Endothelial cell of umbilical vein (primary cell): ENCODE measurements at places on chromosomes 7 and 10. TPM values are rescaled to one million over a fixed set of nuclear protein-coding genes. Genes with fewer than 3 reads are reported as not detected.

Gene CDC14C
- total RNA-seq: not detected in 2 replicates

Gene TRIM56
- total RNA-seq: 21.8 and 25.1 TPM in 2 replicates

Gene JCAD
- total RNA-seq: 76.3 and 79.7 TPM in 2 replicates

Gene BMPR1A
- total RNA-seq: not detected in 2 replicates

Gene TMEM196
- not detected in 2 replicates for total RNA-seq

Gene DUSP5
- 12.2 and 12.6 TPM in 2 replicates for total RNA-seq

Gene LLCFC1
- total RNA-seq: not detected in 2 replicates

Gene PTPRZ1
- total RNA-seq: not detected in 2 replicates

Gene HOXA3
- 12.0 and 14.0 TPM in 2 replicates for total RNA-seq

GRCh38 chr10:5628451-5629302 is 37.7 kb downstream of the ASB13 start:
- peak; percentile 55 for DNase-seq

GRCh38 chr10:91389636-91390512 is 20.3 kb upstream of the HECTD2 start:
- DNase-seq: peak; percentile 64

DNA sequence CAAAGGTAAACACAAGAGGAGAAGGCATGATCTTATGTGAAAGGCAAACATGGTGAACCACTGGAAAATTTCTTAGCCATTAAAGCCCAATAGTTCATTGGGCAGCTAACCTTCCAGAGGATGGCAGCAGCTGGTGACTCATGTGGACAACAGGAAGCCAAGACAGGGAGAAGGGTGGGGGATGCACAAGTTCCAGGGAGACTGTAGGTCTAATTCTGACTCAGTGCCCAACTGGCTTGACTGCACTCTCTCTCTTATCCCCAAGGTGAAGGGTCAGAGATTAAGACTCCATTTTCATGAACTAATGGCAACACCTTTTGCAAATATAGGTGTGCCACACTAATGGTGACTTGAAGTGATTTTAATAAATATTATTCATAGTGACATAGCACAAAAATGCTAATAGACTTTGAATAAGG is 47.9 kb upstream of the SLC35B4 start:
- DNase-seq: peak; percentile 1

DNA sequence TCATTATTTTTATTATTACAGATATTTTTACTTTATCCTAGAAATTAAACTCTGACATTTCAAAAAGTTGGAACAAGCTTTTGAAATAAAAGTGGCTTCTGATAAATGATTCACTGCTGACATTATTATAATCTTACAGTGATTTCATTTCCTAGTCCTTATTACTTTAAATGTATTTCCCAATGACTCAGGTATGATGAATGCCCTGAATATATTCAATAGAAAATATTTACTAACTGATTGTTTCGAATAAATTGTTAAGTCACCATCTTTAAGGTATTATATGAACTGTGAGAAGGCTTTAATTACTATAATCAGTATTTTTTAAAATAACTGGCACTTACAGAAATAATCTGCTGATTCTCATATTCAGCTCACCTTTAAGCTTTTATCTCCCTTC is 21.6 kb downstream of the DKK1 start:
- peak; percentile 51 for DNase-seq

DNA sequence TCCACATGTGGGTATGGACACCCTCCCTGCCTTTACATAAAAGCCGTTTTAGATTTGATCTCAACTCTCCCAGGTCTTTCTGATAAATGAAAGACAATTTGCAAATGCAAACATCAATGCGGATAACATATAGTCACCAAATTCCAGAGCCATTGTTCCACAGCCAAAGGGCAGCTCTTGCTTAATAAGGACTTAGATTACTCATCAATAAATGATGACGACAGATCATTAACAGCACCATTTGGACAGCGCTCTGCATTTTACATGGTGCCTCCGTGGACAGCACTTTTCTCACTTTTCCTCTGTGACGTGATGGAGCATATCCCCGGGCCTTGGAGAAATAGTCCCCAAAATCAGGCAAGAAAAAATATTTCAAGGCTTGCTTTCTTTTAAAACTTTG is 370.3 kb upstream of the CELF2 start:
- DNase-seq: no peak

DNA sequence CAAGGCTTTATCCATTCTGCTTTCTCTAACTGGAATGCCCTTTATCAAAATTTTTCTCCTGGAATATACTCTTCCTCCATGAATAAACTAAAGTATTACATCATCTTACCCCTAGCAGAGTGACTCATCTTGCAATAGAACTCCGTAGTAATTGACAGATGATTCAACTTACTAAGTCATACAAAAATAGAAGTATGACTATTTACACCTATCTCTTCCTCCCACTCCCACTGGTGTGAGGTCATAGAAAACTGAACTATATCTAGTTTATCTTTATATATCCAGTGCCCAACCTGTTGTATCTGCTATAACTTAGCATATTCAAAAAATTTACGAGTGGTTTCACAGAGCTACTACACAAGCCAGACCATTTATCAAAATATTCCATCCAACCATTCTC is 26.1 kb downstream of the ABCB1 start:
- DNase-seq: peak; percentile 2

GRCh38 chr10:132701846-132702190 is 84.1 kb downstream of the NKX6-2 start:
- DNase-seq: no peak

DNA sequence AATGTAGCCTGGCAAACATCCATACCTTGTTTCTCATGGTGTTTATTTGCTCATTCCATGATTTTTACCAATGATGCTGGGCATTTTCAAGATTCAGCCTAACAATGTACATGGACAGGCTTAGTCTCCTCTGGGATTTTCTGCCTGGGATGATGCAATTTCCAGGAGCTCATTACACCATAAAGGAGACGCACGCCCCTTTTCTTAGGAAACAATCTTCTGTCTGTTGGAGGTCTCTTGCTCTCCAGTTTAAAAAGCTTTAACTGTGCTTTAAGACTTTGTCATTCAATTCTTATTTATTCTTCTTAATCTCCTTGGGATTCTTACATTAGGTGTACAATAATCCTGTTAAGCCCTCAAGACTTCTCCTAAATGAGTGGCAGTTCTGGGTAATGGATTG is 150.3 kb upstream of the NRP1 start:
- DNase-seq: no peak

DNA sequence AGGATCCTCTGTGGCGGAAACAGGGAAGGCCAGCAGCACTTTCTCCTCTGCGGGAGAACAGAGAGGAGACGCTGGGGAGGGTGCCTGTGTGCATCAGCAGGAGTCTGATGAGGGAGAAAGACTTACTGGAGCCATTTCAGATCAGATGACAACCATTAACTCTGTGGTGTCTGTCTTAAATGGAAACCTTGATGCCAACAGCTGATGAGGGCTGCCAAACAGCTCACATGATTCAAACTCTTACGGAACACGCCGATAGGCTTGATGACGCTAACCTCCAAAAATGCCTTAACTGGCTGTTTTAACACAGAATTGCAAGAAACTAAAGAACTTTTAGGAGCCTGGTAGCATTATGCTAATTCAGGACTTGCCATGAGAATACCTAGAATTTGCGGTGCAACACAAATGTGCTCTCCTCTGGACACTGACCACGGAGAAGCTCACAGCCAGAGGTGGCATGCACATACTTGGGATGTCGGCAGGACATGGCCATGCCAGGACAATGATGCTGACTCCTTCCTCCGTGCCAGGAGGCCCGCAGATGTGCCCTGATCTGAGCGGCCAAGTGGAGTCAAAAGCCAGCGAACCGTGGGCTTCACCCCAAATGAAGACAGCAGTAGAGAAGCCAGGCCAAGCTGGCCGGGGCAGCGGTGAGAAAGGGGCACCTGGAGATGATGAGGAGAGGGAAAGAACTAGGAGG is 154.9 kb downstream of the ZMYND11 start:
- DNase-seq: no peak
